ENCODE measurements at places on chromosomes 5 and 9.
A peak's percentile ranks its signal among the peaks of the same experiment; 100 is the strongest.

DNA sequence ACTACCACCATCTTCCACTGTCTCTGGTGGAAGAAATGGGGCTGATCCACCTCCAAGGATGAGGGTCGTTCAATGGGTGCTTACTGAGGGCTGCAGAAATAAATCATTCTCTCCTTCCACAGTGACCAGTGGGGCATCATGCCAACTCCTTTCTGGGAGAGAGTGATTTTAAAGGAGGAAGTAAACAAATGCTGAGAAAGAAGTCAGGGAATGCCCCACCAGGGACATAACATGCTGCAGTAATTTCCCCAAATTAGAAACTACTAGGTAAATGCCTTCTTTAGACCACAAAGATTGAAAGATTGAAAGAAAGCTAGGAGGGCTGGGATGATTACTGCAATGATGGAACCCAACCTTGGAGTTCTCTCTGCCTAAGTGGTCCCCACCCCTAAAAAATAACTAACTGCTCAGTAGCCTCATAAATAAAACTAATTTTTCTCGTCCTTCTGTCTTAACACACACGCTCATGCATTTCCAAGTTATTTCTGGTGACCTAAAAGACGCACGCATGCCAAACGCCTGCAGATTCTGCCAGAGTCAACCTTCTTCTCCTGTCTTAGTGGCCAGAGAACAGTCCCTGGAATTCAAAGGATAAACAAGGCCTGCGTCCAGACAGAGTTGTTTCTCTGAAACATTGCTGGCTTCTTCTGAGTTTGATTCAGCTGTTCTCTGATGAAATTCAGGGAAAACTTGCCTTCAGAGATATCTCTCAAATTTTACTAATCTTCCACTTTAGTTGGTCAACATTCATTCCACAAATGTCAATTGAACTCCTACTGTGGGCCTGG is 250.0 kb downstream of the NR3C1 start:
- DNase-seq, result no peak

DNA sequence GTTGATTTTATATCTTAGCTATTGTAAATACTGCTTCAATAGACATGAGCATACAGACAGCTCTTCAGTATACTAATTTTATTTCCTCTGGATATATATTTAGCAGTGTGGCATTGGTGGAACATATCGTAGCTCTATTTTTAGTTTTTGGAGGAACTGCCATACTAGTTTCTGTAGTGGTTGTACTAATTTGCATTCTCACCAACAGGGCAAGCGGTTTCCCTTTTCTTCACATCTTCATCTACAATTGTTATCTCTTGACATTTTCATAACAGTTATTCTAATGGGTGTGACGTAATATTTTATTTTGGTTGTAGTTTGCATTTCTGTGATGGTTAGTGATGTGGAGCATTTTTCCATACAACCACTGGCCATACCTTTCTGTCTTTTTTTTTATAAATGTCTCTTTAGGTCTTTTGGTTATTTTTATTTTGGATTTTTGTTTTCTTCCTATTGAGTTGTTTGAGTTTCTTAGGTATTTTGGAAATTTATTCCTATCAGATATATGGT is 32.5 kb downstream of the TAF11L14 start:
- no peak for DNase-seq

GRCh38 chr9:131603199-131603598 is 57.9 kb downstream of the PRRT1B start:
- no peak for DNase-seq

DNA sequence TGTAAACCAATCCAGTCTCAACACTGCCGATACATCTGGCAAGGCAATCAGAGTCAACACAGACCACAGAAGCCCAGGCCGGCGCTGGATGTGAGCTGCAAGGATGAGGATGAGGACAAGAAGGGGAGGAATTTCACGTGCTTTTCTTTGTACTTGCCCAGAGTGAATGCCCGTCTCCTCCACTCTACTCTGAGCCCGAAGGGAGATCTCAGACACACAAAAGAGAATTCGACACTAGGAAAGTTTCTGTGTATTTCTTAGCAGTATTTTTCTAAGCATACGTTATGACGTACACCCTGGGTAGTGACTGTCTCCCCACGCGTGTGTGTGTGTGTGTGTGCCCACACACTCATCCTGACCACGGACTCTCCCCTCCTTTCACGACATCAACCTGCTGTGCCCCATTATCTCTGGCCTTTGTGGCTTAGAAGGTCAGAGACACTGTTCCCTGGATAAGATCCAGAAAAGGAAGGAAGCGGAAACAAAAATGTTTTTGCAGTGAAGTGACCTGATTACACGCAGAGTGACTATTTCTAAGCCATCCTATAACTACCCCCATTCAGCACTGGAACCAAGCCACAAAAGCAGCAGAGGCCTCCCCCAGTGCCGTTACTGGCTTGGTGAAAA is 227.3 kb upstream of the DAPK1 start:
- DNase-seq, result peak; percentile 13

DNA sequence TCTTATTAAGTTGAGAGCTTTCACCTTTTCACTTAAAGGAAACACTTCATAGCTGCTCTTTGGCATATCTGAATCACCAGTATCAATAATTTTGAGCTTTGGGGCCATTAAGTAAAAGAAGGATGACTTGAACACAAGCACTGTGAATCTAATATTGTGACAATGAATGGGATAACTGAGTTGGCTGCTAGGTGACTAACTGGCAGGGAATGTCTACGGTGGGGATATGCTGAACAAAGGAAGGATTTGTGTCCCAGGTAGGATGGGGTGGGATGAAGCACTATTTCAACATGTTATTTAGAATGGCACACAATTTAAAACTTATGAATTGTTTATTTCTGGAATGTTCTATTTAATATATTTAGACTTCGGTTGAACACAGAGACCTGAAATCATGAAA is 123.6 kb downstream of the TEX10 start:
- DNase-seq, result no peak

DNA sequence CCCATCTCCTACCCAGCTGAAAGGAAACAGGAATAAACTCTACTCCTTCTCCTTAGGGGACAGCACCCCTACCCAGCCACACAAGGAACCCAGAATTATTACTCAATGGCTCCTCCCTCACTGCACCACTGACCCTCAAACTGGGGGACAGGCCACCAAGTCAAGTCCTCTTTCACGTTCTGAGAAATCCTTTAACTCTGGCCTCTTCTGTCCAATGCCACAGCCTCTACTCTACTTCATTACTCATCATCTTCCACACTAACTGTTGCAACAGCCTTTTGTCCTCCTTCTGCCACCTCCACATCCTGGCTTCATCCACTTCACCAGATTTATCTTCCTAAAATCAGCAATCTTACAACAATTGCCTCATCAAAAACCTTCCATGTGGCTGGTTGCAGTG is 6.8 kb downstream of the TTC39B start:
- DNase-seq, result no peak

GRCh38 chr9:128077847-128078503 is 9.9 kb downstream of the SLC25A25 start:
- DNase-seq, result no peak

GRCh38 chr5:38650946-38651345 is 94.5 kb upstream of the LIFR start:
- DNase-seq, result no peak

DNA sequence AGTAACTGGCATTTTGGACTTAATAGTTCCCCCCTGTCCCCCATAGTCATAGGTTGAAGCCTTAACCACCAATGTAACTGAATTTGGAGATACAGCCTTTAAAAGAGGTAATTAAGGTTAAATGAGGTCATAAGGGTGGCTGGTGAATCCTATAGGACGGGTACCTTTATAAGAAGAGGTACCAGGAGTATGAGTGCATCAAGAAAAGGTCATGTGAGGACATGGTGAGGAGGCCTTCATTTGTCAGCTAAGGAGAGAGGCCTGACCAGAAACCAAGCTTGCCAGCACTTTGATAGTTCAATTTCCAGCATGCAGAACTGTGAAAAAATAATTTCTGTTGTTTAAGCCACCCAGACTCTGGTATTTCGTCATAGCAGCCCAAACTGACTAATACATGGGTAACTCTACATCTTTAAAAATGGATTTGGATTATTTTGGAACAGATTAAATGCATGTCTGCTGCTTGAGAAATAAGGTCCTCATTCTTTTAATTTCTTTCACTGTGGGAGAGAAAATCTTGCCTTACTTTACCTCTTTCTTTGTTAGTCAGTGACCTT is 9.7 kb downstream of the RASA1 start:
- no peak for DNase-seq
